ENCODE measurements at places on chromosomes 4 and X.

DNA sequence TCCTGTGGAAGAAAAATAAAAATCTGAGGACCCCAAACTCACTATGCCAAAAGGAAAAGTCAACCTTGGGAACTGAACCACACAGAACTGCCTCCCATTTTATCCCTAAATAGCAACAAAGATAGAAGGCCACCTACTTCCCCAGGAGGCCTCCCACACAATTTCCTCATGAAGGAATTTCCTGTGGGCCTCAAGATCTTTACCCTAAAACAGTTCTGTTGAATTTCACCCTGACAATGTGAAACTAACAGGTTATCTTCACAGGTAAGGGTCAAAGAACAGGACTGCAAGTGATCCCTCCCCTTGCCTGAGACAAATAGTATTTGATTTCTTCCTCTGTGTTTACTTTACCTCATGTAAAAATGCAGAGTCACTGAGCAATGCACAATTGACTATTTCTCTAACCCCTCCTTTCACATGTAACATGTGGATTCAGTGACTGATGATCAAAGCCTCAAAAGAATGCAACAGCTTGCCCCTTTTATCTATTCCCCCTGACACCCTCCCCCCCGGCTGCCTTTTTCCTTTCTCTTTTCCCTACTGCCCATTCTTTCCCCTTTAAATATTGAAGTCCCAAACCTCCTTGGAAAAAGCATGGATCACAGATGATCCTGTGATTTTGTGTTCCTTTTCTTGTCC is 33.3 kb downstream of the MEPE start:
- no peak for DNase-seq

DNA sequence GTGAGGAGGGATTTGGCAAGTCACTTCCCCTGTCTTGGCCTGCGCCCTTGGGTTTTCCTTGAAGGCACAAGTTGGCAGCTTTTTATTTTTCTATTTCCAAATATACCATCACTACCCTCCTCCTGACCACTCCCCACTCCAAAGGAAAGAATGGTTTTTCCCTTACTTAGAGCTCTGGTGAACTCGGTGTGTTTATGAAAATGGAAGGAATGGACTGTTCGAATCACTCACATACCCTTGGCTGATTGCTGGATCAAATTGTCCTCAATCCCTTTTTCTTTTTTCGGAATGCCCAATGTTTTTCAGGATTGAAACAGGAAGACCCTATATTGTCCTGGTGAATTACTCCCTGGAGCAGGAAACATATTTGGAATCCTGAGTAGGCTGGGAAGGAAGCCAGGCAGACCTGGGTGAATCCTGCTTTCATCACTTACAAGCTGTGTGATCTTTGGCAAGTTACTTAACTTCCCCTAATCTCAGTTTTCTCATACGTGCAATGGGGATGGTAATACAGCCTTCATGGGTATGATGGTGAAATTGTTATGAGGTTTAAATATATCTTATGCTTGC is 70.7 kb downstream of the RTL5 start:
- no peak for DNase-seq

DNA sequence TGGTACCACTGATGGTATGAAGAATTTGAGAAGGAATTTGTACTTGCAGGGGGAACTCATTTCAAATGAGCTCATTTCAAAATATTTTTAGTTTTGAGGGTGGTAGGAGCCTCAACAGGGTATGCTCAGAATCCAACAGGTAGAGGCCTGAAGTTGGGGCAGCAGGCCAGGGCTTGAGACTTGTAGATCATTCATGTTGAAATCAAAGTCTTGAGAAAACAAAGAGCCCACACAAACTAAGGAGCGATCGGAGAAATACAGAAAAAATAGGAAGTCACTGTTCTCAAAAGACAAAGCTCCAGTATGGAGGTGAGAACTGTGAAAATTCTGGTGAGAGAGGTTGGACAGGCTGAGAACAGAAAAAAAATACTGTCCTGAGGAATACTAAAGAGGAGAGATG is 979 bp upstream of the SLC9A6 start:
- DNase-seq: no peak

GRCh38 chr4:22932326-22932725 is 239.6 kb downstream of the GBA3 start:
- peak; percentile 66 for DNase-seq

GRCh38 chr4:188005561-188005960 is 10.0 kb downstream of the ZFP42 start:
- DNase-seq: no peak

All from Ammon's horn (tissue), 1 donor.